Mammary epithelial cell (primary cell): ENCODE measurements at places on chromosomes 12 and 14.

- peak; percentile 83 for DNase-seq
Observed at GRCh38 chr14:55802986-55803872, 223.2 kb downstream of the KTN1 start.

DNA sequence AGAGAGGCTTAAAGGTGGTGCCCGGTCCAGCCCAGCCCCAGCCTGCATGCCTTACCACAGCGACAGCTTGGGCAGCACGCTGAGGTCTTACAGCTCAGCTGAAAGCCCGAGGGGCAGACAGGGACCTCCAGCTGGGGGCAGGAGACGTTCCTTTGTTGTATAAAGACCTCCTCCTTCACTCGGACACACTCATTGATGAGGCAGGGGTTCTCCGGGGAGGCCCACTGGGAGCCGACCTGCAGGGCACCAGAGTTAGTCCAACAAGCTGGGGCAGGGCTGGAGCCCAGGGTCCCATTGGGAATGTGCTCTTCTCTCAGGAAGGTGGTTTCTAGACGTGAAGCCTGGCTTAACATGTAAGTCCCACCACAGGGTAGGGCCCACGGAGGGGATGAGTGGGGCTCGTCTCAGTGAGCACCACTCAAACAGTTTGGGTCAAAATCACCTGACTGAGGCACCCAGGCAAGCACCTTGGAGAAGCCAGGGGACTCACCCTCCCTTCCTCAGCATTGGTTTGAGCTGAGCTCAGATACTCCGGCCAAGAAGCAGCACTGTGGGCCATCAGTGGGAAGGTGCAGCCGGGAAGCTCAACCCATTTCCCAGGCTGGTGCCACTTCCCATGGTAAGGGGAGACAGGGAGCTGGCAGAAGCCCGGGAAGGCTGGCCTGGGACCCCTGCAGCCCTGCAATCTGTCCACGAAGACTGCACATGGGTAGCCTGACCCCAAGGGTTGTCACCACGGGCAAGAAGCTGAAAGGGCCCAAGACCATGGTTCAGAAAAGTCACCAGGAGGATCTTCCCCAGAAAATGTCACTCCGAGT is 24.3 kb upstream of the ANO2 start:
- no peak for DNase-seq

GRCh38 chr14:69886453-69887242 is 7.4 kb downstream of the SMOC1 start:
- peak; percentile 80 for DNase-seq

DNA sequence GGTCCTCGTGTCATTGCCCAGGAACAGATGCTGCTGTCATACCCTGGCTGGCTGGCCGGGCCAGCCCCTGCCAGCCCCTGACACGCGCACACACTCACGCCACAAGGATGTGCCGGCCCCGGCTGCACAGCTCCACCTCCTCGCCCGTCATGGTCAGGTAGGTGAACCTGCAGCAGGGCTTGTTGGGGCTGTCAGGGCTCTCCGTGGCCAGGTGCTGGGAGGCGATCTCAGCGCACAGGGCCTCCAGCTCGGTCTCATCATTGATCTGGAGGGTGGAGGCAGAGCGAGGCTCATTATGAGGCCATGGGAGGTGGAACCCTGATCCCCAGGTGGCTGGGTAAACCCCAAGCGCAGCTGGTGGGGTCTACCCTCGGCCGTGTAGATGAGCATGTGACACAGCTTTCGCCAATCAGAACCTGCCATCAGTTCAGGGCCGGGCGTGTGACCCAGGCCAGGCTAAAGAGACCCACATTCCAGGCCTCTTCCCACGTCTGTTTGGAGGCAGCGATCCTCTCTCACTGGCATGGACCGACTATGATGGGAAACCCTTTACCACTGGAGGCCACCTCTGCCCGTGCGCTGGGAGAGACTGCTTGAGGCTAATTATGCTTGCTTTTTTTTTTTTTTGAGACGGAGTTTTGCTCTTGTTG is 38.8 kb downstream of the TRAFD1 start:
- no peak for DNase-seq

DNA sequence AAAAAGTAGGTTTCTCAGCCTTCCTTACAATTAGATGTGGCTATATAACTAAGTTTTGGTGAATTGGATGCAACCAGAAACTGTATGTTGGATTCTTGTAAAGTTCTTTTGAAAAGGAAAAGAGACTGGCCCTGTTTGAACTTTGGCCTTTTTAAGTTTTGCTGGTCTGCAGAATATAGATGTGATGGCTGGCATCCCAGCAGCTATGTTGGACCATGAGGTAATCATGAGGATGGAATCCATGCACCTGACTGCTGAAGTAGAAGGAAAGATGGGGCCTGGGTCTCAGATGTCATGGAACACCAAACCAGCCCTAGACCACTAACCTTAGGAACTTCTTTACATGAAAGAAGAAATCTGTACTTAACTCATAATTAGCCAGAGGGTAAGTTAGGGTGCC is 482.5 kb downstream of the GLT1D1 start:
- no peak for DNase-seq

GRCh38 chr12:120209851-120210250 is 8.9 kb upstream of the RPLP0 start:
- peak; percentile 65 for DNase-seq

- no peak for DNase-seq
Observed at GRCh38 chr12:96421014-96421413, 20.8 kb upstream of the CDK17 start.

- DNase-seq: no peak
Observed at GRCh38 chr12:93918900-93919299, 229.5 kb upstream of the PLXNC1 start.

GRCh38 chr12:14442221-14442881 is 76.9 kb downstream of the ATF7IP start:
- no peak for DNase-seq

- no peak for DNase-seq
Observed at GRCh38 chr14:20601522-20601921, 10.3 kb upstream of the RNASE12 start.

DNA sequence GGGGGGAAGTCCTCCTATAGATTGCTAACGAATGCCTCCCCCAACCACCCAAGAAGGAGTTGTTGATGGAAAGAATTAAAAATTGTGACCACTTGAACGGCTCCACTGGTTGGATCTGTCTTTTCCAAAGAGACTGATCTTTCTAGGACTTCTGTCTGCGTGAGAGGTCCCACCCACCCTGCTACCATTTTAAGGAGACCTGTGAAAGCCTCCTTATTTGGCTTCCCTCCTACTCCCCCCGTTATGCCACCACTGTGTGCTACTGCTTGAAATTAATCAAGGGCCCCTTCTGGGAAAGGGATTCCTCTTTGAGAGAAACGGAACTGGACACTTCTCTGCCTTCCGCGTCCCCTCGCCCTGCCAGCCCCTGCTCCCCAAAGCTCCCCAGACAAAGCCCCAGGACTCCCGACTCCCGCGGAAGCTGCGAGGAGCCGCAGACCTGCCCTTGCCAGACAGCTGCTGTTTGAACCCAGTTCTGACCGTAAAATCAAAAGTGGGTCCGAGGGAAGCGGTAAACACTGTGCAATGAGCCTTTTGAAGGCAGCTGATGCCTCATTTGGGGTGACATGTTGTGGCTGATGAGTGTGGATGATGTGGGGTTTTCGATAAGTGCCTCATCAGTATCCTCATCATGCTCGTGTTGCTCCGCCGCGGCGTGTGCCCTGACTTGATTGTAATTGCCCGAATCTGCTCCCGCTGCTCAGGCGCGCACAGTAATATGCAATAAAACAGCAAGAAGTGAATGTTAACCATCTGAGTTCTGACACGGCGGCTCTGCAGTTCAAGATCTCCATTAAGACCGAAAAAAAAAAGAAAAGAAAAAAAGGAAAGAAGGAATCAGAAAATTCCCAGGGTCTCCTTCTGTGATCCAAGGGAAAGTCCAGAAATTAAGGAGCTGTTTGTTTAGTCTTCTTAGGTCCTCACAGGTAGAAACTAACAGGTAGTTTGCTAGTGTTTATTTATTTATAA is 48.2 kb downstream of the MBIP start:
- DNase-seq: peak; percentile 52

DNA sequence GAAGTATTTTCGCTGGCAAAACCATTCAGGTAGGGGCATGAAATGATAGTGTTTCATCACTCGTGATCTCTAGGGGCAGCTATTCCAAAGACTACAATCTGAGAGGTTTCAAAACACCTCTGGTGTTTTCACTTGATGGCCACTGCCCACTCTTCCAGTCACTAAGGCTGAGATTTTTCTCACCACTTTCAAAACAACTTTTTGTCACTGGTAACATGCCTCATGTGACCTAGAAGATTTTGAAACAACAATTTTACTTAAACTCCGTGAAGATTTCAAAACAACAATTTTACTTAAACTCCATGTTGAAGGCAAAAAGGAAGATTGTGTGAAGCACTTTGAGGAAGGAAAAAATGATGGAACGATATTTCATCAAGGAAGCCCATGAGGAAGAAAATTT is 1.2 kb upstream of the IRAK3 start:
- DNase-seq: no peak
